ENCODE measurements at places on chromosomes 16 and 17. TPM values are rescaled to one million over a fixed set of nuclear protein-coding genes. Genes with fewer than 3 reads are reported as not detected.

The LITAF gene
- total RNA-seq = 155 TPM

The CCL4 gene
- total RNA-seq = 367 TPM

The TBC1D3 gene
- 3.7 TPM for total RNA-seq

The EVPL gene
- not detected for total RNA-seq

GRCh38 chr17:47204722-47205418 is 4.3 kb upstream of the MYL4 start:
- peak; percentile 71 for DNase-seq
- peak overlapping the region; percentile 72 for H3K4me3 ChIP-seq
- H3K27me3 ChIP-seq = no peaks in the 10 kb centered on the region
- peak overlapping the region; percentile 99 for H3K27ac ChIP-seq

The KCNJ2 gene
- not detected for total RNA-seq

DNA sequence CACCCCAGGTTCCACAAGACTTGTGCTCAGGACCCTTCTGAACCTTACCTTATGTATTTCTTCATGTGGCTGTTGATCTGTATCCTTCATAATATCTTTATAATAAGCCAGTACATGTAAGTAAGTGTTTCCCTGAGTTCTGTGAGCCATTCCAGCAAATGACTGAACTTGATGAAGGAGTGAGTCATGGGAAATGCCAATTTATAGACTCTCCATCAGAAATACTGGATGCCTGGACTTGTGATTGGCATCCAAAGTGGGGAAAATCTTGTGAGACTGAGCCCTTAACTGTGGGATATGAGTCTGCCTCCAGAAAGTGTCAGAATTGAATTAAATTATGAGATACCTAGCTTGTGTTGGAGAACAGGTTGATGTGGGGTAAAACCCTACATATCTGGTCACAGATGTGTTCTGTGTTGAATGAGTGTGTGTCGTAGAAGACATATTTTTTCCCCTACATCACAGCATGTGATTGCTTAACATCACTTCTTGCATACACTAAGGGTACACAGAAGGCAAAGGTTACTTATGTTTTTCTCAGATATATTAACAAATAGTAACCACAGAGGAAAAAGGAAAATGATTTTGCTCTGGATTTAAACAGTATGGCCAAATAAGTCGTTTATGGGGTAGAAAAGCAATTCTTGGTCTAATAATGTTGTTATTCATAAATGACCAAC is 70.2 kb upstream of the NETO2 start:
- no peak for DNase-seq
- H3K27me3 ChIP-seq = no peaks in the 10 kb centered on the region
- peaks cover 1% of the 10 kb centered on the region for H3K4me1 ChIP-seq
- peaks cover 18% of the 10 kb centered on the region for H3K36me3 ChIP-seq
- no peak overlapping the region for H3K4me3 ChIP-seq
- H3K27ac ChIP-seq = no peak overlapping the region

DNA sequence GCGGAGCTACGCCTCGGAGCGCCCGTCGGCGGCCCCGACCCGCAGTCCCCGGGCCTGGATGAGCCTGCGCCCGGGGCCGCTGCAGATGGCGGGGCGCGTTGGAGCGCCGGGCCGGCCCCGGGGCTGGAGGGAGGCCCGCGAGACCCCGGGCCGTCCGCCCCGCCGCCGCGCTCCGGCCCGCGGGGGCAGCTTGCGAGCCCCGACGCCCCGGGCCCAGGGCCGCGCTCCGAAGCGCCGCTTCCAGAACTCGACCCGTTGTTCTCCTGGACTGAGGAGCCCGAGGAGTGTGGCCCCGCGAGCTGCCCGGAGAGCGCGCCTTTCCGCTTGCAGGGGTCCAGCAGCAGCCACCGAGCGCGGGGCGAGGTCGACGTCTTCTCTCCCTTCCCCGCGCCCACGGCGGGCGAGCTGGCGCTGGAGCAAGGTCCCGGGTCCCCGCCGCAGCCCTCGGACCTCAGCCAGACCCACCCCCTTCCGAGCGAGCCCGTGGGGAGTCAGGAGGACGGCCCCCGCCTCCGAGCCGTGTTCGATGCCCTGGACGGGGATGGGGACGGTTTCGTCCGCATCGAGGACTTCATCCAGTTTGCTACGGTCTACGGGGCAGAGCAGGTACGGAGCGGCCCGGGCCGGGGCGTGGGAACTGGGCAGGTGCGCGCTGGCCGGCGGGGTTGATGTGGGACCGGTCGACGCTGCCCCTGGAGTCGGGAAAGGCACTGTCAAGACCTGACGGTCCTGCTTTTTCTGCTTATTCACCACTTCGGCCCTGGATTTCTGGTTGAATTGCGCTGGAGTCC is 861 bp downstream of the RAB11FIP3 start:
- peaks cover 11% of the 10 kb centered on the region for H3K27me3 ChIP-seq
- no peak for DNase-seq
- peaks cover 11% of the 10 kb centered on the region for H3K36me3 ChIP-seq
- peaks cover 27% of the 10 kb centered on the region for H3K4me1 ChIP-seq
- peak overlapping the region; percentile 72 for H3K4me3 ChIP-seq

The PRSS36 gene
- 0.96 TPM for total RNA-seq

GRCh38 chr16:65773301-65773874 is 593.1 kb upstream of the CDH5 start:
- no peak overlapping the region for H3K4me3 ChIP-seq

The KRTAP4-6 gene
- not detected for total RNA-seq

The KCTD19 gene
- 3.3 TPM for total RNA-seq

GRCh38 chr16:49419862-49420261 is 46.3 kb downstream of the C16orf78 start:
- no peaks in the 10 kb centered on the region for H3K27me3 ChIP-seq
- DNase-seq = no peak
- H3K4me1 ChIP-seq = peaks cover 10% of the 10 kb centered on the region
- H3K4me3 ChIP-seq = no peak overlapping the region

- H3K36me3 ChIP-seq = no peaks in the 10 kb centered on the region
- no peak for DNase-seq
- H3K4me1 ChIP-seq = no peaks in the 10 kb centered on the region
- H3K27me3 ChIP-seq = peaks cover 36% of the 10 kb centered on the region
- H3K4me3 ChIP-seq = no peak overlapping the region
Measured at GRCh38 chr17:12667299-12667958, 1.7 kb downstream of the MYOCD start.

The TEX14 gene
- 0.35 TPM for total RNA-seq

The FBXO47 gene
- total RNA-seq = not detected

The STXBP4 gene
- total RNA-seq = 8.2 TPM

DNA sequence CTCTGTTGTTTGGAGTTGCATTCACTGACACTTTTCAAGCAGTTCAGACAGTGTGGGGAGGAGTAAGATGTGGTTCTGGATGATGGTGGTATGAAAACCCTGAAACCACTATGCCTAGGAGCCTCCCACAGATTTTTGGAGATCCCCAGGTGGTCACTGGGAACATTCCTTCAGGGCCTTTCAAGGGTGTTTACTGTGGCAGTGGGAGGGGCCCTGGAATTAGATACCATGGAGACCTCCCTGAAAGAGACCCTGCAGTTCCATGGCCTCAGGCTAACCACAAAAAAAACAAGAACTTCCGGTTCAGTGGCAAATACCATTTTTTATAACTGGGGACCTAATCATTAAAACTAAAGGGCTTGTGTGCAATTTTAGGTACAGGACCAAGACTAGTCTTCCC is 79.9 kb downstream of the TMEM100 start:
- DNase-seq = no peak
- no peak overlapping the region for H3K27ac ChIP-seq
- H3K4me3 ChIP-seq = no peak overlapping the region
- no peaks in the 10 kb centered on the region for H3K36me3 ChIP-seq
- H3K27me3 ChIP-seq = peaks cover 7% of the 10 kb centered on the region
- H3K4me1 ChIP-seq = no peaks in the 10 kb centered on the region

DNA sequence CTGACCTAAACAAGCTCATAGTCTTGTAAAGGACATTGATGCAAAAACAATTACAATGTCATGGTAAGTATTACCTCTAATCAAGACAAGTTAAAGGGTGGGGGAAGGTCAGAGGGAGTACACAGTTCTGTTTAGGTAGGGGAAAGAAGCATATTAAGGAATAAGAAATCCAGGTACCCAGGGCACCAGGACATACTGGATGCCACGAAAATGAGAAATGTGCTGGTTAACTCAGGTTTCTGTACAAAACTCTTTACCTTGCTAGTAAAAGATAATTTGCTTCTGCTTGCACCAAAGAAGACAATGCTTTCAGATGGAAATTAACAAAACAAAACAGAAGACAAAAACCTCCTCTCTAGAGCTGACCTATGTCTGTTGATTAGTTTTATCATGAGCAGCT is 70.7 kb upstream of the MED13 start:
- peaks cover 5% of the 10 kb centered on the region for H3K4me1 ChIP-seq
- H3K4me3 ChIP-seq = no peak overlapping the region
- H3K36me3 ChIP-seq = no peaks in the 10 kb centered on the region
- peaks cover 41% of the 10 kb centered on the region for H3K27me3 ChIP-seq
- DNase-seq = no peak
- H3K27ac ChIP-seq = no peak overlapping the region

DNA sequence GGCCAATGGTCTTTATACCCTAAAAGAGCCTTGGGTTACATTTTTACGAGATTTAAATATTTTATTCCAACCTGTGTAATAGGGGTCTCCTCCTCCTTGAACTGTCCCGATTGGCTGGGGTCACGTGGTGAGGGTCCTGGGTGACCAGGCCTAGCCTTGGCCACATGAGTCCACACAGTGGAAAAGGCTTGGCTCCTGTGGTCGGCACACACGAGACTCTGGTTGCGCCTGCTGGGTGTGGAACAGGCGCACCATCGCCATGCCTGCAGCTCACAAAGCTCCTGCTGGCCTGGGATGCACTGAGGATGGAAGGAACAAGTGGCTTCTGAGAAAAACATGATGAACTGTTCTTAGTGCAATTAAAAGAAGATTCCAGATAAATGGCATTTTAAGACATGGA is 103.9 kb upstream of the ZNF750 start:
- H3K4me3 ChIP-seq = no peak overlapping the region
- DNase-seq = no peak
- H3K36me3 ChIP-seq = peaks cover 60% of the 10 kb centered on the region
- H3K4me1 ChIP-seq = no peaks in the 10 kb centered on the region
- H3K27me3 ChIP-seq = no peaks in the 10 kb centered on the region

- no peak for DNase-seq
- H3K4me1 ChIP-seq = peaks cover 5% of the 10 kb centered on the region
- no peak overlapping the region for H3K27ac ChIP-seq
- H3K4me3 ChIP-seq = no peak overlapping the region
Measured at GRCh38 chr16:17432901-17433576, 37.7 kb downstream of the XYLT1 start.

The CACNG5 gene
- not detected for total RNA-seq

DNA sequence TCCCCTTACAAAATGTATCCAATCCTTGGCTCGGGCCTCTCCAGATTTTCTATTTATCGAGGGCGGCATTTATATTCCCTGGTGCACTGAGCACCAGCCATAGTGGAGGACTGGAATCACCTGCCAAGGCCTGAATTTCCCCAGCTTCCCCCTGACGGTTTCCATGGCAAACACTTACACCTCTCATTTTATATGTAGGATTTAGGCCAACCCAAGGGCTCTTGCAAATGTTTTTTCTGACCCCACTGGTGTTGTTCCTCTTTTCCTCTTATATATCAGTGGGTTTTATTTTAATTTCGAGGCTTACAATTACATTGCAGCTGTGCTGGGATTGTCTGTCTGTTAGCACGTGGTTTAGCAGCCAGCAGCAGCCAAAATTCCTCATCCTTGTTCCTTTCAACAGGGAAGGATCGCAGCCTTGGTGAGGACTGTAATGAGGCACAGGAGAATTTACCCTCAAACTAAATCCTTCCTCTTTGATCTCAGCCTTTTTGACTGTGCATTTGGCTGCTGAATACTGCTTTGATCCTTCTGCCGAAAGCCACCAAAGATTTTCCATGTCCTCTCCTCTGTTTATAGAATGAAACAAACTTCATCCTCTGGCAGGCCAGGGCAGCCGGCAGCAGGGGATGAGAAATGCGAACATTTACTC is 26.5 kb upstream of the CES5A start:
- DNase-seq = no peak
- H3K27me3 ChIP-seq = no peaks in the 10 kb centered on the region
- H3K27ac ChIP-seq = no peak overlapping the region
- H3K4me1 ChIP-seq = no peaks in the 10 kb centered on the region
- H3K36me3 ChIP-seq = no peaks in the 10 kb centered on the region

DNA sequence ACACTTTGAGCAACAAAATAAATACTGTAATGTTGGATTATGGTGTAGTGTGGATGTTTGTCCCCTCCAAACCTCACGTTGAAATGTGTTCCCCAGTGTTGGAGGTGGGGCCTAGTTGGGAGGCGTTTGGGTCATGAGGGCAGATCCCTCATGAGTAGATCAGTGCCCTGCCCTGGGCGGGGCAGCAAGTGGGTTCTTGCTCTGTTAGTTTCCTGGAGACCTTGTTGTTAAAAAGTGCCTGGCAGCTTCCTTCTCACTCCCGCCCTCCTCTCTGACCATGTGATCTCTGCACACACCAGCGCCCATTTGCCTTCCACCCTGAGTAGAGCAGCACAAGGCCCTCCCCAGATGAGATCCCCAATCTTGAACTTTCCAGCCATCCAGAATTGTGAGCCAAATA is 67.7 kb downstream of the MPRIP start:
- H3K27ac ChIP-seq = peak overlapping the region; percentile 45
- no peaks in the 10 kb centered on the region for H3K36me3 ChIP-seq
- H3K4me3 ChIP-seq = no peak overlapping the region
- peaks cover 44% of the 10 kb centered on the region for H3K4me1 ChIP-seq
- peak; percentile 45 for DNase-seq
- H3K27me3 ChIP-seq = no peaks in the 10 kb centered on the region

The CCL15 gene
- total RNA-seq = not detected

DNA sequence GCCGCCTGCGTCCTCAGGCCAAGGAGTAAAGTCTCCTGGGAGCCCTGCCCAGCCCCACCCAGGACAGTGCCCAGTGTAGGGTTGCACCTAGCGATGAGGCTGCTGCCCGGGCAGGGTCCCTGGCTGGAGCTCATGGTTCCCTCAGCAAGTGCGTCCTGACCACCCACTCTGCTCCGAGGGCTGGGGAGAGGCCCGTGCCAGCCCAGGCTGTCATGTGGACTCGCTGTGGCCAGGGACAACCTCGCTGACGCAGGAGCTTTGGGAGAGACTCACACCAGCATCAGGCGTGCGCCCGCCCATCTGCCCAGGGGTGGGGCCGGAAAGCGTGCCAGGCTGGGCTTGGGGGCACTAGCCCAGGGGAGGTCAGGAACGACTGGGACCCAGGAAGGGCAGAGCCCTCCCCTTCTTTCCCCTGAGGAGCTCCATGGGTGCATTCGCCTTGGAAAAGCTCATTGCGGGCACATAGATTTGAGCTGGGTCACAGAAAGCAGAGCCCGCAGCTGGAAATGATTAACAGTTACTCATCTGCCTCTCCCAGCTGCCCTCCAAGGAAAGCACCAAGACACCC is 19.7 kb downstream of the DPEP1 start:
- no peak for DNase-seq
- no peaks in the 10 kb centered on the region for H3K36me3 ChIP-seq
- H3K27ac ChIP-seq = no peak overlapping the region
- H3K4me1 ChIP-seq = no peaks in the 10 kb centered on the region
- H3K4me3 ChIP-seq = no peak overlapping the region

The KRT27 gene
- not detected for total RNA-seq

GRCh38 chr17:40350689-40351358 is 13.7 kb downstream of the GJD3 start:
- H3K27ac ChIP-seq = no peak overlapping the region
- H3K4me3 ChIP-seq = no peak overlapping the region
- peaks cover 43% of the 10 kb centered on the region for H3K4me1 ChIP-seq
- no peak for DNase-seq
- H3K27me3 ChIP-seq = no peaks in the 10 kb centered on the region

GRCh38 chr16:84482001-84482891 is 22.2 kb downstream of the MEAK7 start:
- H3K27ac ChIP-seq = no peak overlapping the region
- H3K36me3 ChIP-seq = peaks cover 36% of the 10 kb centered on the region
- DNase-seq = peak; percentile 31

The SHISA9 gene
- not detected for total RNA-seq

The CDYL2 gene
- total RNA-seq = 63.2 TPM

The FMNL1 gene
- 482 TPM for total RNA-seq

Data from activated CD8-positive, alpha-beta memory T cell treated with anti-CD3 and anti-CD28 coated beads, Interleukin-2, amount 10 ng/mL, durations not matched to agents 7 days and 5 days (primary cell).